NCI-H187 treated with DMSO at 0.1 percent for 48 hours (cell line): ENCODE measurements at places on chromosomes 13 and 19.

DNA sequence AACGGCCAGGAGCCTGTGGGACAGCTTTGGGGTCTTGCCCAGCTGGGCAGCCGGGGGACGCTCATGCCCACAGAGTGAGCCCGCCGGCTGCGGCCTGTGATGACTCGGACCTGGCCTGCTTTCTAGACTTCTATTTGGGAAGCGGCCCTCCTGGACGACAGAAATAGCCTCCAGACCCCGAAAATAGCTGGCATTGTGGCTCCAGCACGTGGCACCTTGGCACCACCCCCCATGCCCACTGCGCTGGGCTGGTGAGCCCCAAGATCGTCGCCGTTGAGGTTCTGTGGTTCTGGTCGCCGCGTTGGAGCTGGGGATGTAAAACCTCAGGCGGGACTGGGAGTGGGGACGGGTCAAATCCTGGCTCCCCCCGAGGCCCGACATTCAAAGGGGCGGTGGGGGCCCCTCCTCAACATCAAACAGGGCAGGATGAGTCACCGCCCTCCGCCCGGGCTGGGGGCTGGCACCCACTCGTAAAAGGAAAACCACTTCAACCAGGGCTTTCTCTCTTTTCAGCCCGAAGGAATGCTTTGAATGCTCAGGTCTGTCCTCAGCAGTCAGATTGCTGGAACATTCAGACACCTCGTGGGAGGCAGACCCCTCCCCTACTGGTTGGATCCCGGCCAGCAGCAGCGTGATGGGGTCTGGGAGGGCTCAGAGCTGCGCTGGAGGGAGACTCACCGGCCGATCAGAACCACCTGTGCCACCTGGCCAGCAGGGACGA, 42.1 kb downstream of the GADD45B start:
- no peak for DNase-seq

DNA sequence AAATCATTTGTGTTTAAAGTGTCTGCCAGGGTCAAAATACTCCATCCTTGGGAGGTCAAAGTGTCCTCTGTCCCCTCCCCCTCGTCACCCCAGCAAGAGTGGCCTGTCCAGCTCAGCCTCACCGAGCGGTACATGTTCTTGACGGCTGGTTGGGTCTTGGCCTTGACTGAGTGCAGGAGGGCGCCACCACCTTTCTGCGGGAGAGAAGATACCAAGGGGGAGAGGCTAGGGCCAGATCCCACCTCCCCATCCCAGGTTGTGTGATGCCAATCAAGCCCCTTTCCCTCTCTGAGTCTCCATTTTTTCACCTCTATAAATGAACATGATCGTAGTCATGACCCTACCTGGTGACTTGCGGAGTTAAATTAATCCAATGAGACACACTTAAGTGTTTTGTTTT, 6.1 kb downstream of the CRB3 start:
- no peak for DNase-seq

DNA sequence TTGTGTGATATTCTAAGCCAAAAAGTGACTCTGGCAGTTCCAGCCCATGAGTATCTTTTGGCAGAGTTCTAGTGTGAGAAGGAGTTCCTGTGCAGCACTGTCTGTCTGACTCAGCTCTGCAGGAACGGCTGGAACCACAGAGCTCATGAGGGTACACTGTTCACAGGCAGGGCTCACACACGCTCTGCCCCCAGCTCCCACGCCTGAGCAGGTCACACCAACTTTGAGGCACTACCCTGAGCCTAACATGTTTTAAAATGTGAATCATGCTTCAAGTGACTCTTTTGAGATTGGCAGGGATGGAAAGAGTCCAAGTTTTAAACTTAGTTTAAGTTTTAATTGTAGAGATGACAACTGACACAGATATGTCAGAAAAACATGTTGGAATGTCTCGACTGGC, 1203.3 kb downstream of the UQCRFS1 start:
- no peak for DNase-seq

GRCh38 chr13:53920916-53921315, 892.3 kb downstream of the OLFM4 start:
- DNase-seq = no peak

GRCh38 chr19:2294687-2295335, 12.8 kb upstream of the PEAK3 start:
- DNase-seq = no peak

GRCh38 chr13:23468811-23469210, 35.3 kb upstream of the SACS start:
- DNase-seq = no peak

DNA sequence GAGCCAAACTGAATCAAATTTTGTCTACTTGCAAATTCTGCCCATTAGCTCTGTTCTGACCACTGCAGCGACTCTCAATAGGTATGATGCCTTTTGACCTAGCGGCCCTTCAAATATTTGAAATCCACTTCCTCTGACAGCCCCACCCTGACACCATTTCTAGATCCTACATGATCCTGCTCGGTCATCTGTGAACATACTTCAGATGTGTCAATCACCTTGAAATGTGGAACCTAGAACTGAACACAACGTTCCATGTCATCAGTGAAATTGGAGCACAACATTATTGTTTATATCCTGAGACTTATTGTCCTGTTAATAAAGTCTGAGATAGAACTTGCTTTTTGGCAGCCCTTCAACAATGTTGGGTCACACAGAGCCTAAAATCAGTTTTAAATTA, 98.2 kb downstream of the UBL3 start:
- DNase-seq = no peak

GRCh38 chr13:27808851-27809550, 16.7 kb downstream of the GSX1 start:
- DNase-seq = no peak

DNA sequence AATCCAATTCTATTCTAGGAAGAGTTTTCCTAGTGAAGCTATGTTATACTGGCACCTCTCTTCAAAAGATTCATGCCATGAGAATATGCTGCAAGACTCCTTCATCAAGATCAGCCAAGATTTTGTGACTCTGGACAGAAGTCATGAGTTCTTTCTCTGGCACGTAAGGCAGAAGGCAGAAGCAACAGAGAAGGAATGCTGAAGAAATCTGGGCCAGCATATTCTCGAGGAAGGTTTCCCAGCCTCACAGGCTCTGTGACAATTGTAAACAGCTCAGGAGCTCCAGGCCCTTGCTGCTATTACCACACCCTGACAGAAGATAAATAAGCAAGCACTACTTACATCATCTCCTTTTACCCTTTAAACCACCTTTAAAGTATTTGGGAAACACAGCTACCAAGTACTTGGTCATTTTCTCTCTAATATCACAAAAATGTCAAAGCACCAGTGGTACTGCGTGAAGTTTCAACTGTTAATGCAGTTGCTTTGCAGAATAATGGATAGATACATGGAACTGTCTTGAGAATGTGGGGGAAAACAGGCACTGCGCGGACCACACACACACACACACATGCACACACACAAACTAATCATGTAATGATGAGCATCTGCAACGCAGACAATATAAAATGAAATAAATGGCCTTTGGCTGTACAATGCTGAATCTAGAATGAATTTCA, 55.4 kb downstream of the INTS6 start:
- DNase-seq = no peak

DNA sequence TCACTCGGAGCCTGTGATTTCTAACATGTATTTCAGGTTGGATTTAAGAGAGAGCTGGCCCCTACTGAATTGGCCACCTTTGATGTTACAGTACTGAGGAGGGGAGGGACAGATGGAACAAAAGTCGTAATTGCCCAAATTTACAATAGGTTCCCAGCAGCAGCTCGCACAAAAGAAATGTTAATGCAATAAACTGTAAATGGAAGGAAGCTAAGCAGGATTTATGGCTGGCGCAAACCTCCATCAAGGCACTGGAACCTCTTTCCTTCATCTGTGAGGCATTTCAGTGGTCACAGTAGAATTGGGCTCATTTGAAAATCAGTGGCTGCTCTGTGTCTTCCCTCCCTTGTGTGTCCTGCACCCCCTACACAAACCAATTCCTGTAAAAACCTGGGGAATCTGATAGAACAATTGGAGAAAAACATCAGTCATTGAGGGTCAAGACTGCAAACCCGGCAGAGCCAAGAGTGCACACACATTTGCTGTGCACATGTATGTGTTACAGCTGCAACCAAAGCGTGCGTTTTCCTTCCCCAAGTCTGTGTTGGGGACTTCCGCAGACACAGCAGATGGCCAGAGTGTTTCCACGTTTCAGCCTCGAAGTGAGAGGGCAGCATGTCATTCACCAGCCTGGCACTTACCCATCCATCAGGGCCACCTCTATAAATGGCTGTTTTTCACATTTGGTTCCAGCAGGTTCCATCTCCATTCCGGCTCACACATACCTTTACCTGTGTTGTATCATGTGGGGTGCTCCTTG, 192.8 kb downstream of the TM9SF2 start:
- DNase-seq = no peak

DNA sequence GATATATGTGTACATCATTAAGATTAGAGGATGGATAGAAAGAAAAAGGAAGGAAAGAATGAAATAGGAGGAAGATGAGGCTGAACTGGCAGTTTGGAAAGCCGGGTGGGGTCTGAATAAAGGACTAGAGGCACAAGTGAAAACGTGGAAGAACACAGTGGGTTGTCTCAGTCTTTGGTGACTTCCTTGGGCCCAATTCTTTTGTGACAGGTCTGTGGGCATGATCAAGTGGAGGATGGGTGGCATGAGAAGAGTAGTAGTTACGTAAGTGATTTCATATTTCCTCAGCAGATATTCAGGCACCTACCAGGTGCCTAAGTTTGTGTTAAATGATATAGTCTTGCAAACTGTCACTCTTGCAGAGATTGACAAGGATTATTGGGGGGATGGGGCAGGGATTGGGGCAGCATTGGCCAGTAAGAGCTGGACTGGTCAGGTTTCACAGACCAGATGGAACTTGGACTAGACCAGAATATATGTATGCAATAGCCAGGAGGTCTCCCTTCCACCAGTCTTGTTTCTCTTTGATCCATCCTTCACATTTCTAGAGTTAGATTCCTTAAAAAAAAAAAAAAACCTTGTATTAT, 2.7 kb downstream of the TPP2 start:
- DNase-seq = no peak

- DNase-seq = no peak
Measured at GRCh38 chr19:34430738-34431625, 2.8 kb downstream of the UBA2 start.

DNA sequence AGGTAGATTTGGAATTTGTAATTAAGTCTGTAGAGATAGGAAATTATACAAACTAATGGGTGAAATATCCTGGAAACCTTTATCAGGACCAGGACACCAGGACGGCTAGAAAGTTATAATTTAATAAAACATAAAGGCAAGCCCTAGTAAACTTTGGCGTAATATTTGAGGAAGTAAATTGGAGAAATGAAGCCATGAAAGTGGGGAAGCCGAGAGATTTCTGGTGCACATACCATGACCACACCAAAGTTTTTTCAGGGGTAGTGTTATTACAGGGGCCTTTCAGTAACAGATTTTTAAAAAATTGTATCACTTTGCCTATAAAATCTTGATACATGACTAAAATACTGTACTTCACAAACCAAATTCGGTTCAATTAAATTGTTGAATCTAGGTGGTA, 54.7 kb upstream of the URAD start:
- no peak for DNase-seq

DNA sequence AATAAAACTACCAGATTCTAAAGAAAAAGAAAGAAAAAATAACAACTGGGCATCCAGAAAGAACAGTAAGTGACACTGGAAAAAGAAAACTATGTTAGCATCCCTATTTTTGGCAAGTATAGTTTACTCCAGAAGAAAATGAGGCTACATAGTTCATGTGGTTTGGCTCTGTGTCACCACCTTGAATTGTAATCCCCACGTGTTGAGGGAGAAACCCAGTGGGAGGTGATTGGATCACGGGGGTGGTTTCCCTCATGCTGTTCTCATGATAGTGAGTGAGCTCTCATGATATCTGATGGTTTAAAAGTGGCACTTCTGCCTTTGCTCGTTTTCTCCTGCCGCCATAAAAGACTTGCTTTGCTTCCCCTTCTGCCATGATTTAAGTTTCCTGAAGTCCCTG, 76.9 kb downstream of the ITGBL1 start:
- DNase-seq = no peak

DNA sequence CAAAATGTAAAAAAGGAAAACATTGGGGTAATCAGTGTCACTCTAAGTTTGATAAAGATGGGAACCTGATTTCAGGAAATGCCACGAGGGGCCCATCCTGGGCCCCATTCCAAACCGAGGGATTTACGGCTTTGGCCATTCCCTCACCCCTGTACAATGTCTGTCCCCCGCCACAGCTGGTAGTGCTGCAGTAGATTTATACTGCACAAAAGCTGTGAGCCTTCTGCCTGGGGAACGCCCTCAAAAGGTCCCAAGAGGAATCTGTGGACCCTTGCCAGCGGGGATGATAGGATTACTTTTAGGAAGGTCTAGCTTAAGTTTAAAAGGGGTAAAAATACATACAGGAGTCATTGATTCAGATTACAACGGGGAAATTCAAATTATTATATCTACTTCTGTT, 173.4 kb upstream of the SGCG start:
- no peak for DNase-seq

GRCh38 chr19:14325134-14325533, 56.1 kb upstream of the ADGRE5 start:
- DNase-seq = no peak

DNA sequence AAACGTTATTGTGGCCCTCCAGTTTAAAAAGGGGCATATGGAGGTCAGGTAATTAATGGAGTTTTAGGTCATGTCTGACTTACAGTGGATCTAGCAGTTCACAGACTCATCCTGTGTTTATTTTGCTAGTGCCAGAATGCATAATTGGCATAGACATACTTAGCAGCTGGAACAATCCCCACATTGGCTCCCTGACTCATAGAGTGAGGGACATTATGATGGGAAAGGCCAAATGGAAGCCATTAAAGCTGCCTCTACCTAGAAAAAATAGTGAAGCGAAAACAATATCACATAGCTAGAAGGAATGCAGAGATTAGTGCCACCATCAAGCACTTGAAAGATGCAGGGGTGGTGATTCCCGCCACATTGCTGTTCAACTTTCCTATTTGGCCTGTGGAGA, 610.7 kb downstream of the SLITRK5 start:
- DNase-seq = no peak

GRCh38 chr19:30587869-30588268, 215.7 kb downstream of the ZNF536 start:
- DNase-seq = no peak

DNA sequence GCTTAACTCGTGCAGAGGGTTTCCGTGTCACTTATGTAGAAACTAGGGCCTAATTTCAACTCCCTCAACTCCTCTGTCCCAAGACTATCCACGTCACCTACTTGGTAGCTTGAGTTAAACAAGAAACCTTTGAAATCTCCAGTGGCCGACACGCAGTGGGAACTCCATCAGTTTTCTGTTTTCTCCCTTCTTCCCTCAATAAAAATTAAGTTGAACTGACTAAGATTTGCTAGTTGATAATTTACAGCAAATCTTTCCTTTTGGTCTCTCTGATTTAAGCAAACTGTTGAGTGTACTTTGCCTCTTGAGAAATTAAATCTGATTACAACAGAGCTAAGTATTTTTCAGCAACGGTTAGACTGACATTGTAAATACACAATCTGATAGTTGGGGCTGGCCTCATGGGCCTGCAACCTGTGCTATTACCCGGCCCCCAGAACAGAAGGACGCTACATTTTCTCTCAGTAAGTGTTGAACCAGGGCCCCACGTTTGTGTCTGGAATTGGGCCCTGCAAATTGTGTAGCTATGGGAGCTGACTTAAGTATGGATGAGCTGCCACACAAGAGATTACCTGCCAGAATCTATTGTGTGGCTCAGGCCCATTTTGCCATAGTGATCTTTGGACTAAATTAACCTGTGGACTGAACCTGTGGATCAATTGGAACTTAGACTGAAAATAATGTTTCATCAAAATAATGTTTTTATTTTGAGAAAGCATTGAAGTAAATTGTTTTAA, 708 bp upstream of the ESD start:
- DNase-seq = no peak
